ENCODE measurements at places on chromosomes 13 and 19. TPM values are rescaled to one million over a fixed set of nuclear protein-coding genes. Genes with fewer than 3 reads are reported as not detected.
A peak's percentile ranks its signal among the peaks of the same experiment; 100 is the strongest.

DNA sequence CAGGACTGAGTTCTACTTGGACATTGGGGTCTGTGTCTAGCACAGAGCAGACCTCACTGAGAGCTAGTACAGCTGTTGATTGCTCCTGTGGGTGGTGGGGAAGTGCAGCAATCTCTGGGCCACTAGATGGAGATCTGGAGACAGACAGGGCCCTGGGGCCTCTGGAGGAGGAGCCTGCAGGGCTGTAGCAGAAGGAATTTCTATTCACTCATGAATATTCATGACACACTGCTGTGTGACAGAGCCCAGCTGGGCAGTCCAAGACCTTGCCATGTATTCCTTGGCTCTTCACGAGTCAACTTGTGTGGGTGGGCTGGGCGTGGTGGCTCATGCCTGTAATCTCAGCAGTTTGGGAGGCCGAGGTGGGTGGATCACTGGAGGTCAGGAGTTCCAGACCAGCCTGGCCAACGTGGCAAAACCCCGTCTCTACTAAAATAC, 37.5 kb downstream of the SUGP2 start:
- DNase-seq, result peak; percentile 81

Gene BEST2
- not detected for total RNA-seq

DNA sequence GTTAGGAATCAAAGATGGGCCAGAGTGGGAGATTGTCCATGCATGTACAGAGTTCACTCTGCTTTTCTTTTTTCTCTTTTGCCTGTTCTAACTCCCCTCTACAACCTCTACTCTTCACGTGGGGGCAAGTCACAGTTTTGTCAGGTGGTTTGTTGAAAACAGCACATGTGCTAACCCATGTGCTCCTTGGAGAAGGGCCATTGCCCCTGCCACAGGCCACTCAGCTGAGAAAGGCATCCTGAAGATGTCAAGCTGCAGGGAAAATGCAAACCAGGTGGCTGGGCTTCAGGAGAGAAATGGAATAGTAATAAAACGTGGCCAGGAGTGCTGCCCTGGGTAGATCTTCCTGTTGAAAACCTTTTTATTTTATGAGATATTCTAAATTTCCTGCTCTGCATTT, 35.3 kb upstream of the SLC10A2 start:
- DNase-seq, result no peak

Gene PSG7
- not detected for total RNA-seq

DNA sequence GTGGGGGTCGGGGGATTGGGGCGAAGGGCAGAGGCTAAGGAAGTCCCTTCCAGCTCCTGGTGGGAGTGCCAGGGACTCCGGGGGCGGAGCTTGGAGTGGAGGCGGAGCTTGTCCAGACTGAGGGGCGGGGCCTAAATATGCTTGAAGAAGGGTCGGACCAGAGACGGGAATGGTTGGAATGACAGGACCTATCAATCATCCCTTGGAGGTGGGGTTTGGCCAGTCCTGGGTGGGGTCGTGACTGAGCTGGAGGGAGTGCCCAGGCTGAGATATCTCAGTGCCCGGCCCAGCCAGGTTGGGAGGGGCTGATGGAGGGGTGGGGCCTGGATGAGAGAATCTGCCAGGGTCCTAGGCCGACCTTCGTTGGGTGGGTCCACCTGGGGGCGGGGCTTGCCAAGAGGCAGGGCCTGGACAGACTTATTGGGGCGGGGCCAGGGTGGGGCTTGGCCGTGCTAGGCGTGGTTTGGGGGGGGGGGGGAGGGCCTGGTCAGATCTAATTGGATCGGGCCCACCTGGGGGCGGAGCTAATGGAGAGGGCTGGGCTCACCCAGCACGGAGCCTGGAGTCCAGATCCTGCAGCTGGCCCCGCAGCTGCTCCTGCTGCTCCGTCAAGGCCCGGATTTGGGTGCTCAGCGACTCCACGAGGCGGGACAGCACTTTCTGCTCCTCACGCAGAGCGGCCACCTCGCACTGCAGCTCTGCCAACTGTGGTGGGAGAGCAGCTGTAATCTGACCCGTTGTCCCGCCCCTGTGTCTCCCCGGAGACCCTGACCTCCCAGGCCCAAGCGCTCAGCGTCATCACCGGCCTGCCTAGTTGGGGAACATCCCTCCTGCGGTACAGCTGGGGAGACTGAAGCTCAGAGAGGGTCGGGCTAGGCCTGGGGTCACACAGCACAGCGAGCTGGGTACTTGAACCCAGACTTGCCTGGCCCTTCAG, 2.6 kb upstream of the WIZ start:
- DNase-seq, result peak; percentile 74

GRCh38 chr13:30744056-30744680, 8.8 kb downstream of the ALOX5AP start:
- no peak for DNase-seq

GRCh38 chr19:52351512-52351911, 15.5 kb downstream of the ZNF610 start:
- no peak for DNase-seq

- DNase-seq, result no peak
Observed at GRCh38 chr13:108996430-108996829, 367.0 kb downstream of the MYO16 start.

GRCh38 chr13:37602733-37603381, 4.3 kb upstream of the POSTN start:
- DNase-seq, result peak; percentile 46

- DNase-seq, result peak; percentile 52
Observed at GRCh38 chr19:20999731-21000352, 20.6 kb upstream of the ZNF430 start.

DNA sequence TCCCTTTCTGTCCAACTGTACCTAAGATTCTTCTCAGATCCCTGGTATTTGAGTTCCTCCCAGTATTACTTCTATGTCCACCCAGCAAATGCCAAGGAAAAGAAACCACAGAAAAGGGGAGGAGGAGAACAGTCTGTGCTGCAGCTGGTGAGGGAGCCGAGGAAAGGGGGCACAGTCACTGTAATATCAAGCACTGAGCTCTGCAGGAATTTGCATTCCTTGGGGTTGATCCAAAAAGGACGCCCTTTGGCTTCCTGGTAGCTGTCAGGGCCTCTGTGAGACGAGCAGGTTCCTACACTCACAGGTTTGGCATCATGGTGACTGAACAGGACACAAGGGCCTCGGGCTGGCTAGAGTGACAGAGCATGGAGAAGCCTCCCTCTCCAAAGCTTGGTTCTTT, 273.4 kb downstream of the NHLRC3 start:
- DNase-seq, result no peak

Gene POU2F2
- not detected for total RNA-seq

DNA sequence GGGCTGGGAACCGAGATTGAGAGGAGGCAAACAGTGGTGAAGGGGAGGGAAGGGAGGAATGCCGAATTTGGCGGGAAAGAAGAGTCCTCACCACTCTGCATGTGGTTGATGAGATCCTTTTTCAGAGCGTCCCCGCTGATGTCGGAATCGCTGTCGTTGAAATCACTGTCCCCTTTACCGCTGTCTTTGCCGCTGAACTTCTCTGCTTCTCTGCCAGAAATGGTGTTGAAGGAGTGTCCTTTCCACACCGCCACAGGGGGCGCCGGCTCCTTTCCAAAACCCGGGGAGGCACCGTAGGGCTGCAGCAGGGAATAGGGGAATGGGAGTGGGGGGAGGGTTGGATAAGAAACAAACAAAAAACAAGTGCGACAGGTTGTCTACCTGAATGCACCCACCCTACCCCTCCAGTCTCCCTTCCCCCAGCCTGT, 3.1 kb downstream of the PCDH8 start:
- DNase-seq, result peak; percentile 43

GRCh38 chr19:43028866-43029265, 2.6 kb upstream of the PSG11 start:
- DNase-seq, result no peak

DNA sequence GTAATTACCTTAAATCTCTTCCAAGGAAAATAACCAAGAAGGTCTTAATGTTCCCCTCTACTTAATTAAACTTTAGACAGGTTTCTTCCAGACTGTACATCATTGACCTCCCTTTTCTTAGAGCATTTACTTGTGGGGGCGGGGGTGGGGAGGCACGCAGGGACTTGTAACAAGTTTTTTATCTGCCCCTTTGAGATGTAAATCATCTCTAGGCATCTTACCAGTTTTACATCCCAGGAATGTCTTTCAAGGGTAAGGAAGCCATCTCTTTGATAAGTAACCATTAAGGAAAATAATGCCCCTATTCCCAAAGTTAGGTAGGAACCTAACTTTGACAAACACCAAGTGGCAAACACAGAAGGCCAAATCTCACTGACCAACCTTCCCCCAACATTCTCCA, 528.6 kb downstream of the SUCLA2 start:
- DNase-seq, result no peak

Gene NALCN
- total RNA-seq, result 0.24 TPM

GRCh38 chr13:44379885-44380284, 6.3 kb downstream of the SERP2 start:
- DNase-seq, result no peak

Gene CCDC9
- total RNA-seq, result 2.5 TPM

- no peak for DNase-seq
Observed at GRCh38 chr13:61770681-61771080, 355.0 kb upstream of the PCDH20 start.

- no peak for DNase-seq
Observed at GRCh38 chr13:36356058-36356457, 9.9 kb upstream of the SPART start.

GRCh38 chr13:100913143-100913542, 238.5 kb upstream of the TMTC4 start:
- no peak for DNase-seq

Gene FBXO46
- 7.0 TPM for total RNA-seq

- DNase-seq, result no peak
Observed at GRCh38 chr13:44237276-44237767, 136.3 kb upstream of the SERP2 start.

Gene HSPB6
- not detected for total RNA-seq

Gene GPR183
- not detected for total RNA-seq

DNA sequence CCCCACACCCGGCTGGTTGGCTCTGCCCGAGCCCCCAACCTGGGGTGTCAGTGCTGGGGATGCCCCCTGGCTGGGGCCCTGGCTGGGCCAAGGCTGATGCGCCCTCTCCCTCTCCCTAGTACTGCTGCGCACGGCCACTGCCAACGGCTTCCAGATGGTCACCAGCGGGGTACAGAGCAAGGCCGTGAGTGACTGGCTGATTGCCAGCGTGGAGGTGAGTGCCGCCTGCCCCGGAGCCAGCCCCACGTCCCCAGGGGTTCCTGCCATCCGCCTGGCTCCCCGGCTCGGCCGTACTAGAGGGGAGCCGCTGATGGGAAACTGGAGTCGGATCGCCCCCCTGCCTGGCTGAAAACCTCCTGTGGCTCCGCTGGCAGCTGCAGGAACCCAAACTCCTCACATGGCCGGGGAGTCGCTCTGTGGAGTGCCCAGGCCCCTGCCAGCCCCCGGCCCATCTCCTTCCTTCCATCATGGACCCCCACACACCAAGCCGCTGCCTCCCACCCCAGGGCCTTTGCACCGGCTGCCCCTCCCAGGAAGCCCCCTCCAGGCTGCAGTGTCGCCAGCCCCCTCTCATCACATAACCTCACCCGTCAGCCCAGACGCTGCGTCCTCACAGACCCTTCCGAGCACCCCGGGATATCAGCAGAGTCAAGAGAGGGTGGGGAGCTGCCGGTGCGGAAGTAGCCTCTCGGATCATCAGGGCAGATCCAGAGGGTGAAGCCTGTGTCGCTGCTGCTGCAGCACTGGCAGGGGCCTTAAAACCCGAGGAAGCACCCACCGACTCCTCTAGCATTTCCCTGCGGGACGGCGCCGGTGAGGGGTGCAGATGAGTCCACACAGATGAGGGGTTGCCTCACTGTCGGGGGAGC, 10.6 kb downstream of the NCLN start:
- no peak for DNase-seq

- DNase-seq, result no peak
Observed at GRCh38 chr13:92028695-92029094, 630.3 kb downstream of the GPC5 start.

GRCh38 chr13:39862900-39863299, 207.4 kb downstream of the COG6 start:
- no peak for DNase-seq

Gene ZNF599
- total RNA-seq, result 2.5 TPM

DNA sequence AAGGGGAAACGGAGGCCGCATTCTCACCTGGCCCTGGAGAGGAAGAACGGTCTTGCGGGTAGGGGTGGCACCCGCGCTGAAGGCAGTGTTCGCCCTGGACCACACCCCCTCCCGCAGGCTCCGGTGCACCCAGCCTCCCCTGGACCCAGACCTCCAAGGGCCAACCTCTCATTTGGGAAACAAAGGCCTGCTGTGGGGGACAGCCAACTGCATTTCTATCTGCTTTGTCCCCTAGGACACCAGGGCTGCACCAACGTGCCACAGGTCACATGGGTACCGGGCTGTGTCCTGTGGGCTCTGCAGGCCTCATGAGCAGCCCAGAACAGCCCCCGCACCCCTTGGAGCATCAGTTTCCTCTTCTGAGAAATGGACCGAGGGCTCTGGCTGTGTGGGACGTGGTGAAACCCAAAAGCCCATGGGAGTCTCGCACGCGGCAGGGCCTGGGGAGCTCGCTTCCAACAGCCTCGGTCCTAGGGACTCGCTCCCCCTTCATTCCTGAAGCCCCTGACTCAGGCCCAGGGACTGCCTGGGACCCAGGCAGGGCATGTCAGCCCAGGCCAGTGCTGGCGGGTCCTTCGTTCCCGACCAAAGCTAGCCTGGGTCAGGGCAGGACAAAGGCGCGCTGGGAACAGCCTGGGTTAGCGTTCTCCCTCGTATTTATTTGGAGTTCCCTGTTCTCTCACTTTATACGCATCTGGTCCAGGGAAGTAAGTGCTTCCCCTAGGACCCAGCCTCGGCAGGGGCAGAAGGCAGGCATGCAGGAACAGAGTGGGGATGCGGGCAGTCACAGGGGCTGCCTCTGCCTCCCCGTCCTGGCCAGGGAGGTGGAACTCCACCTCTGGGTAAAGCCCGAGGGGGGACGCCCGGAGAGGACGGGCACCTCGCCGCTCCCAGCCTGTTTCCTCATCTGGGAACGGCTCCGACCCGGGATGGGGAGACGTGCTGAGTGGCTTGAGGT, 4.6 kb downstream of the TCF3 start:
- DNase-seq, result no peak

Gene LRRC63
- 0.82 TPM for total RNA-seq

GRCh38 chr13:110310541-110311442, 3.7 kb downstream of the COL4A2 start:
- DNase-seq, result no peak

DNA sequence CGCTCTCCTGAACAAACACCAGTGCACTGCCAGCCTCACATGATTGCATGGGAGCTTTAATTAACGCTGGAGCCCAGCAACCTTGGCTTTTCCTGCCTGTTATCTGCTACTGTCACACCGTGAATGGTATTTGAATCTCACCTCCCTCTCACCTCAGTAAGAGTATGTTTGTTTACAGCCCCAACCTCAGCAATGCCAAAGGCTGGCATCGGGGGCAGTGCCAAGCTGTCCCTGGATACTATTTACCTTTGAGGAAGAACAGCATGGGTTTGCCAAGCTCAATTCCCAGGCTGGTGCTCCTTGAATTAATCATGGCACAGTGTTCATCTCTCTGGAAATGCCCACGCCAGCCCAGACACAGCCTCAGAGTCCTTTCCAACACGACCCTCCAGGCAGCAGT, 57.2 kb upstream of the SERPINE3 start:
- no peak for DNase-seq

Gene SMAD9
- total RNA-seq, result 6.9 TPM

DNA sequence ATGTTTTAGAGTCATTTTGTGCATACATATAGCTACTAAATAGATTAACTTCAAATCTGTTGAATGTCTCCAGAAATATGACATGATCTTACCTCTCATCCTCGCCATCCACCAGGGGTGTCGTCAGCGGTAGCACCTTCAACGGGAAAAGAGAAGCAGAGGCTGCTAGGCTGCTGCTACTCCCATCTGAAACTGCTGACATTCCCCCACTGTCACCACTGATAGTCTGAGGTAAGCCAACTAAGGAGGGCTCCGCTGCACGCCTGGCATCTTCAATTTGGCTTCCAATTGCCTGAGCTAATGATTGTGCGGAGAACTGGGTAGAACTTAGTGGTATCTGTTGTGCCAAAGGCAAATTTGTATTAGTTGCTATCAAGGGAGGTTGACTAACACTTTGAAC, 3.1 kb downstream of the TSC22D1 start:
- DNase-seq, result no peak

Measured in SK-MEL-5 (cell line).